ENCODE measurements at places on chromosomes 2 and 18.

- DNase-seq, result no peak
Measured at GRCh38 chr2:212595036-212595654, 56.5 kb upstream of the ERBB4 start.

DNA sequence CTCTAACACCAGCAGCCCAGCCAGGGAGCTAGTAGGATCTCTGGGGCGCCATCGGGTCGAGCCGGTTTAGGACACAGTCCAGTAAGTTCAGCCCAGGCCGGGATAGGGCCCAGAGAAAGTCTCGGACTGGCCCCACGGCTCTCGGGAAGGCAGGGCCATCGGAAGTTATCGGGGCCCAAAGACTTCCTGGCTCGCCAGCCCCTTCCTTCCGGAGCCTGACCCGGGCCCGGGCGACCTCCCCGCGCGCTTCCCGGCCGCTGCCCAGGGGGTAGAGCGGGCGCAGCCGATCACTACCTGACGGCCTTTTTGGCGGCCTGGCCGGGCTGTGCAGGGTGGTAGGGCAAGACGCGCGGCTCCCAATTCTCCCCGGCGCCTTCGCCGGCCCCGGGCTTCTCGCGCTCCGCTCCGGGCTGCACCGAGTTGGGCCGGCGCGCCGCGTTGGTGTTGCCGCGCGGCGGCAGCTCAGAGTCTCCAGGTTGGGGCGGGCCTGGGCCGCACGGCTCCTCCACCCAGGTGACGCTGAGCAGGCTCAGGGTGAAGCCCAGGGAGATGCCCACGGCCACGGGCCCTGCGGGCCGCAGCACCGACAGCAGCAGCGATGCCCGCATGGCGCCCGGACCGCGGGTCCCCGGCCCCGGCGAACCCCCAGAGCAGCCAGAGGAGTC lies 546 bp downstream of the CHPF start:
- no peak for DNase-seq

GRCh38 chr2:188297978-188298377 lies 6.3 kb downstream of the GULP1 start:
- DNase-seq, result no peak

DNA sequence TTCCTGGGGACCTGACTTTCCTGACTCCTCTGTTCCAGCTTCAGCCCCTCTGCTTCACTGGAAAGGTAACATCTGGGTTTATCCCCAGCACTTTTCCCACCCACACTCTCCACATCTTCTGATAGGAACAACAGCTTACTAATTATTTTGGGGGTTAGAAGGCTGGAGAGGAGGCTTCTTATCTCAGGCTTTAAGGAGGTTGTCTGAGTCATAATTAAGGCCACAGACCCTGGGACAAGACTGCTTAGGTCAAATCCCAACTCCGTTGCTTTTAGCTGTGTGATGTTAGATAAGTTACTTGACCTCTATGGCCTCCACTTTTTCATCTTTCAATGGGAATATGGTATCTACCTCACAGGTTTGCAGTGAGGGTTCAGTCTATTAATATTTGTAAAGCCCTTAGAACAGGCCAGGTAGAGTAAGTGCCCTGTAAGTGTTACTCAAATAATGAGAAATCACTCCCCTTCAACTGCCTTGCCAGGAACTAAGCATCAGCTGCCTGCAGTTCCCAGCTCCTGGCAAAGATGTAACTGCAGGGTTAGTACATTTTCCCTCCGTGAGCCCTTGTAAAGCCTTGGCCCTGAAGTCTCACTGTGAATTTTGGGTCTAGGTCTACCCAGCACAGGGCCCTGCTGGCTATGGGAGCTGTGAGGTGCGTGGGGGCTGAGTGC lies 123.6 kb downstream of the MTX2 start:
- no peak for DNase-seq
